COLO829 (cell line): ENCODE measurements at places on chromosomes 3 and 15.

DNA sequence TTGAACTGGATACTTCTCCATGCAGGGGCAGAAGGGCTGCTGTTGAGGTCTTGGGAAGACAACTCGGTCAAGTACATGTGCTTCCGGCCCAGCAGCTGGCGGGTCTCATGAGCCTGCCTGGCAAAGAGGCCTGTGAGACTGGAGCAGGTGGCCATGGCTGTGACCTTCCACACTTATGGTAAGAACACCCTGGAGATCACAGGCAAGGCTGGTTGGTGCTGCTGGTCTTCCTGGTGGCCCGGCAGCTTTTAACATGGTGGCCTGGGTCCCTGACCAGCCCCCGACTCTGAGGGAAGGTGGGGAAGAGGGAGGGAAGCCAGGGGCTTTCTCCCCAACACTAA, 15.4 kb downstream of the CHRD start:
- DNase-seq = no peak

DNA sequence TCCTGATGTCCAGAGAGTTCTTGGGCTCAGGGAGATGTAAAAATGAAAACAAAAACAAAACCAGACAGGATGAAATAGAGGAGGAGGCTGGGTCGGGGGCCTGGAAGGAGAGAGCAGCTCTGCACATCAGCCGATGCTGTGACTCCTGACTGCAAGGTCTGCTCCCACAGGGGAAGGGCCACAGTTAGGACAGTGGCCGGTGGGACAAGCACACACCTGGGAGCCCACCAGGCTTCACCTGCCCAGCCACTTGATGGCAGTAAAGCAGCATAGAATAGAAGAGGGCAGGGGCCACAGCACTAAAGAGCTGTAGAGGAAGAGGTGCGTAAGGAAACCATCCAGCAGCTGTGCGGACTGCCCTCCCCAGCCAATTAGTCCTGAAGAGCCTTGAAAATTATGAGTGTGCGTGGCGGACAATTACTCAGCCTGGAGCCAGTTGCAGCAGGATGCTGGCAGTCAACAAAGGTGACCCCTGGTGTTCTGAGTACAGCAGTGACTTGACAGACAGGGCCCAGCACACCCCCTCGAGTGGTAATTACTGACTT, 29.8 kb downstream of the ALS2CL start:
- no peak for DNase-seq

DNA sequence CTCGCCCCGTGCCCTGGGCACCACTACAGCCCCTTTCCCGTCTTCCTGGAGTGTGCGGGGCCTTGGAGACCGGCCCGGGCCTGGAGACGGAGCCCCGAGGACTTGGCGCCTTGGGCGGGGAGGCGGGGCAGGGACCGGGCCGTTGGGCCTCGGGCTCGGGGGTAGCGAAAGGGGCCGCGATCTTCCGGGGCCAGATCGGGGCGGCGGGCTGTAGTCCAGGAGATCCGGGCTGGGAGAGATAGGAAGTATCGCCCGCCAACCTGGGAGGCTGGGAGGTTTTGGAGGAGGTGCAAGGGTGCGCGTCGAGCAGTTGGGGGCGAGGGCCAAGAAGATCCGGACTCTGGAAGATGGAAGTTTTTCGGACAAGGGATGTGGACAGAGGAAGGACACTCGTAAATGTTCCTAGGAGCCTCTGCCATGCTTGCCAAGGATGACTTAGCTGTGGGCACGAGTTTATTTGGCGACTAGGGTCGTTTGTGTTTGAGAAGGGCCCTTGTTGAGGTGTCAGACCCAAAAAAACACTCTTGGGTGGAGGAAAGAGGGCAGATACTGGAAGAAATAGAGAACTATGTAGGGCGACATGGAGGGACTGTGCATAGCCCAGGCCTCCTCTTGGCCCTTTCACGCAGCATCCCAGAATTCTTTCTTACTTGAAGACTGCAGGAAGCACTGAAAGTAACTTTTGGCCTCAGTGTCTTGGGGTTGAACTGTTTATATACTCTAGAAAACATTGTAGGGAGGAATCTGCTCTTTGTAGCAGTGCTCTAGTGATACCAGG, 712 bp downstream of the RTF1 start:
- no peak for DNase-seq

GRCh38 chr3:128701342-128702212, 24.4 kb upstream of the RAB7A start:
- no peak for DNase-seq

DNA sequence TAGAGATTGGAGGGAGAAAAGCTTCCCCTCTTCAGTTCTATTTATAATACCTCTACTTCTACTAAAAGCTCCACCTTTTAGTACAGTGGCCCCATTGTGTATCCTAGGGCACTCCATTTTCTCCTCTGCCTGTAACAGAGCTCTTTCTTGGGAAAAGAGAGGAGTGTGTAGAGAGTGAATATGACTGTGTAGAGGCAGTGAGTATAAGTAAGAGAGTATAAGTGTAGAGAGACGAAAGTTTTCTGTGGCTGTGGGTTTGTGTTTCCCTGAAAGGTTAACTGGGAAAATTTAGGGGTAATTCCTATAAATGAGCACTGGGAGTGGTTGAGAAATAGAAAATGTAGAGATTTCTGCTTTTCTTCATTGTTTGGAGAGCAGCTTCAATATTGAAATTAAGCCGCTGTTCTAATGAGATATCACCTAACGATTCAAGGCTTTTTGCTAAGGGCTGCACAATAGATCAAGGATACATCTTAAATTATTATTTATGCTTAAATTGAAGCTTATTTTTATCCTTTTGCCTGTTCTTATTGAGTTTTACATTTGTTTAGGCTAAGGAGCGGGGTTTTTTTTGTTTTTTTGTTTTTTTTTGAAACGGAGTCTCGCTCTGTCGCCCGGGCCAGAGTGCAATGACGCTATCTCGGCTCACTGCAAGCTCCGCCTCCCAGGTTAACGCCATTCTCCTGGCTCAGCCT, 6.9 kb downstream of the IQGAP1 start:
- peak; percentile 92 for DNase-seq

DNA sequence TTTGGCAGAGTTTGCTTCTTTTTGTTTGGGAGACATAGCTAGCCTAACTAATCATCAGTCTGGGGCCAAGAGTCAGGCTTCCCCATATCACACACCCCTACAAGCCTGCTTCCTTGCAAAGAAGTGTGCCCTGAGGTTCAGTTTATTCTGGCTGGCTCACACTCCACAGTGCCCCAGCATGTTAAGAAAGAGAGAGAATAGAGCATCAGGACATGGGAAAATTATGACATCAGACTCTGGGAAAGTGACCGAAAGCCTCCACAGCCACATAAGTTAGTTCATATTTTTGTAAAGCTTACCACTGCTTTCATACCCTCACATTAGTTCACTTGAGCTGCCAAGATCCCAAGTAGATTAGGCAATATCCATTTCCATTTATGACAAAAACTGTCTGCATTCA, 63.0 kb upstream of the CFAP161 start:
- no peak for DNase-seq

- DNase-seq = no peak
These were observed 13.4 kb downstream of the RBP1 start for GRCh38 chr3:139526146-139526545.

DNA sequence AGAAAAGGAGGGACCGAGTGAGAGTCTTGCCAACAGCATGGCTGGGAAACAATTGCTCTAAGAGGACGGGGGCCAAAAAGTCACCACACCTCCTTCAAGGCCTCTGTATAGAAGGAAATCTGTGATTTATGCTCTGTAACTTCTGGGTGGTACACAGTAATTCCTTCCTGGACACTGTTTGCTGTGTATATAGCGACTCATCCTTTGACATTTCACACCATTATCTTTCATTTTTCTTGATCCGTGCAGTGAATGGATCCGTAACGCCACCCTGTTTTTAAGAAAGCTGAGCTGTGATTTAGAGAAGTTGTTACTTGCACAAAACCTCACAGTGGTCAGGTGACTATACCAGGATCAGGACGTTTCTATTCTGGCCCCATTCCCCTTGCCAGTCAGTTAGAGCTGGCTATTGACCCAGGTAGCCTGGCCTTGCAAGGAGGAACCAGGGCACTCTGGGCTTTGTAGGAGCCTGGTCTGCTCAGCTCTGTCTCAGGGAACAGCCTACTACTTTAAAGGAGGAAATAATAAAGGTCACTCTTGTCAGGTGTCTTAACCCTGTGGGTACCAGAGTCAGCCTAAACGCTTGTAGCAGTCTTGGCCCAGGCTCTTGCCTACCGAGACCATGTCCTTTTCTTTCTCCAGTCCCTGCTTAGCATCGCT, 86.5 kb upstream of the MYZAP start:
- DNase-seq = no peak
